T-cell (primary cell): ENCODE measurements at places on chromosomes 16 and 17.

DNA sequence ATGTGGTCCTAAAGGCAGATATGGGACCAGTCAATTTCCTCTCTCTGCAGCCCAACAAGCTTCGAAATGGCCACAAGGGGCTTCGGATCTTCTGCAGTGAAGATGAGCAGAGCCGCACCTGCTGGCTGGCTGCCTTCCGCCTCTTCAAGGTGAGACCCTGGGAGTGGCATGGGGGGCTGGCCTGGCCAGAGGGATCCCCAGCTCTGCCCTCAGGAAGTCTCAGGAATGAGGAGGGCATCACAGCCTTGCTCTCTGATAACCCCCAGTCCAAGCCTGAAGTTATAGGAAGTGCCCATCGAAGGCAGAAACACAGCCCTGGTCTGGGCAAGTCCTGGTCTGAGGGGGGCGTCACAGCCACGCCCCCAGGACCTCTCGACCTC is 7.1 kb downstream of the GRB7 start:
- DNase-seq, result no peak

DNA sequence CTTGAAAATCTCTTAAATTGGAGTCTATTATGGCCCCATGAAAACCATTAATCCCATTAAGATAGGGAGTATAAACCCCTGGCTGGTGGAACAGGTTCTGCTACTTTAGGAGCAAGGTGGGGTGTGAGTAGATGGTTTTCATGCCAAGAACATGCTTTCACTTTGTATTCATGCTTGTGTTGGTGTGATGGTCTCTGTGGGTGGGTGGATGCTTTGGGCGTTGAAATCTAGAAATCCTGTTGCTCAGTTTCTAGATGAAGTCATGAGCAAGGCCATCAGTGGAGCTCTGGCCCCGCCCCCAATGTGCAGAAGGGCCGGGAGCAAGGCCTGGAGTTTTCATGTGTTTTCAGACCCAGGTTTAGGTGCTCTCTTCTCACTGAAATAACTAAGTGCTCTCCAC is 20.1 kb downstream of the PLD6 start:
- DNase-seq, result no peak

- no peak for DNase-seq
Measured at GRCh38 chr16:3311496-3311895, 6.2 kb downstream of the ZNF75A start.

DNA sequence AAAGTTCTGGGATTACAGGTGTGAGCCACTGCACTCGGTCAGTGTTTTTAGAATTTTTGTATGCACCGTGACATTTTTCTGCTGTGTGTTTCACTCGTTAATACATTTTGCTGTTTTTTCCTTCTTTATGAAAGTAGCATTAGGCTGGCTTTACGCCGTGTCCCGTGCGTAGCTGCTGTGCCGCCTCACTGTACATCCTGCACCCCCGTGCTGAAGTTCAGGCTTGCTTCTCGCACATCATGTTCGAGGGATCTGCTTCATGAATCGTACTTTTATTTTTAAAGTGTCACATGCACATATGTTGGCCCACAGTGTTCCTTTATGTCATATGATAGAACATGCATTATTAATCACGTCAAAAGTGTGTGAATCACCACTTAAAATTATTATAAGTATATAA is 84.4 kb upstream of the ZNF750 start:
- DNase-seq, result no peak

DNA sequence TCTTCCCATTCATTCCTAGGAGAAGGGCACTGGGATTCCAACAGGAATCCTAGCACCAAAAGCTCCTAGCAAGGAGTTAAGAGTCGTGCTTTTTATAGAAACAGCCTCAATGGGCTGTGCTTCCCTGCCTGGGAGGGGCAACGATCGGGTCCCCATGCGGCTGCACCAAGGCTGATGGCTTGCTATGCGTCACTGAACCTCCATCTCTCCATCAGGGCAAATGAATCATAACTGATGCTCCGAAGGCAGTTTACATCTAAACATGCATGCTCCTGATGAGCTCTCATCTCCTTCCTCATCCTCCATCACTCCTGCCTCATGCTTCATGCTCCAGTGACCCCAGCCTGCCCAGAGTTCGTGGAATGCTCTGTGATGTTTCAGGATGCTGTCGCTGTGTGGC is 270.5 kb downstream of the FOXL1 start:
- no peak for DNase-seq

DNA sequence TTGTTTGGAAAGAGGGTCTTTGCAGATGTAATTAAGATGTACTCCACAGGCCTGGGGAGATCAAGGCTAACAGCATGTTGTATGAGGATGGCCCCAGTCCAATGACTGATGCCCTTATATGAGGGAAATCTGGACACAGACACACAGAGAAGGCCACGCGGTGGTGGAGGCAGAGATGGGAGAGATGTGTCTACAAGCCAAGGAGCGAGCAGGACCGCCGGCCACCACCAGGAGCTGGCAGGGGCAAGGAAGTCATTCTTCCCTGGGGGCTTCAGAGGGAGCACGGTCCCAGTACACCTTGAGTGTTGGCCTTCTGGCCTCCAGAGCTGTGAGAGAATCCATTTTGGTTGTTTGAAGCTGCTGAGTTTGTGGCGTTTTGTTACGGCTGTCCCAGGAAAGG is 14.7 kb downstream of the SOCS3 start:
- no peak for DNase-seq

- no peak for DNase-seq
Measured at GRCh38 chr17:41516830-41517283, 1.8 kb downstream of the KRT15 start.

DNA sequence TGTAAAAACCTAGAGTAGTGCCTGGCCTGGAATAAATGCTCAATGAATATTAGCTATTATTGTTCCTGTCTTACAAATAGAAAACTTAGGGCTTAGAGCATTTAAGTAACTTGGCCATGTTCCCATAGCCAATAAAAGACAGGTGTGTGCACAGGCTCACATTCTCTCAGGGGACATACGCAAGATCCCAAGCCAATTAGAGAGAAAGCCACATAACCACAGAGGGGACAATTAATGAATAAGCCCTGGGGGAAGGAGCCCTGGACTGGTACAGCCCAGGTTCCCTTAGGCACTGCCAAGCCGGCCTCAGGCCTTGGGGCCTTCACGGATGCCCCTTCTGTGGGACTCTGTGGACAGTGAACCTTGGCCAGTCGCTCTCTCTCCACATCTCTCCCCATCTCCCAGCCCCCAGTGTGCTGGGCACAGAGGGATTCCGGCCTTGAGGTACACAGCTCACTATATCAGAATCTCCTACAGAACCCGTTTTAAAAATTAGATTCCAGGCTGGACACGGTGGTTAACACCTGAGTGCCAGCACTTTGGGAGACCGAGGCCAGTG is 27.3 kb upstream of the ABCC12 start:
- DNase-seq, result no peak

DNA sequence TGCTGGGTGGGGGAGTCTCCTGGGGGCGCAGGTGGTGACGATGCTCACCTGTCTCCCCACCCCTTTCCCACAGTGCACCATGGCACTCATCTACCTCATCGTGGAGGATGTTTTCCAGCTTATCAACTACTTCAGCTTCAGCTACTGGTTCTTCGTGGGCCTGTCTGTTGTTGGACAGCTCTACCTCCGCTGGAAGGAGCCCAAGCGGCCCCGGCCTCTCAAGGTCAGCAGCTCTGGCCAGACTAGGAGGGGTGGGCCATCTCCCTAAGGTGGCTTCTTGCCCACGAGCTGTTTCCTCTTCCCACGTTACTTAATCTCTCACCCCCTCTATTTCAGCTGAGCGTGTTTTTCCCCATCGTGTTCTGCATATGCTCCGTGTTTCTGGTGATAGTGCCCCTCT is 14.5 kb downstream of the SLC7A6OS start:
- DNase-seq, result no peak

- no peak for DNase-seq
Measured at GRCh38 chr17:35023538-35023937, 40.0 kb downstream of the RFFL start.

DNA sequence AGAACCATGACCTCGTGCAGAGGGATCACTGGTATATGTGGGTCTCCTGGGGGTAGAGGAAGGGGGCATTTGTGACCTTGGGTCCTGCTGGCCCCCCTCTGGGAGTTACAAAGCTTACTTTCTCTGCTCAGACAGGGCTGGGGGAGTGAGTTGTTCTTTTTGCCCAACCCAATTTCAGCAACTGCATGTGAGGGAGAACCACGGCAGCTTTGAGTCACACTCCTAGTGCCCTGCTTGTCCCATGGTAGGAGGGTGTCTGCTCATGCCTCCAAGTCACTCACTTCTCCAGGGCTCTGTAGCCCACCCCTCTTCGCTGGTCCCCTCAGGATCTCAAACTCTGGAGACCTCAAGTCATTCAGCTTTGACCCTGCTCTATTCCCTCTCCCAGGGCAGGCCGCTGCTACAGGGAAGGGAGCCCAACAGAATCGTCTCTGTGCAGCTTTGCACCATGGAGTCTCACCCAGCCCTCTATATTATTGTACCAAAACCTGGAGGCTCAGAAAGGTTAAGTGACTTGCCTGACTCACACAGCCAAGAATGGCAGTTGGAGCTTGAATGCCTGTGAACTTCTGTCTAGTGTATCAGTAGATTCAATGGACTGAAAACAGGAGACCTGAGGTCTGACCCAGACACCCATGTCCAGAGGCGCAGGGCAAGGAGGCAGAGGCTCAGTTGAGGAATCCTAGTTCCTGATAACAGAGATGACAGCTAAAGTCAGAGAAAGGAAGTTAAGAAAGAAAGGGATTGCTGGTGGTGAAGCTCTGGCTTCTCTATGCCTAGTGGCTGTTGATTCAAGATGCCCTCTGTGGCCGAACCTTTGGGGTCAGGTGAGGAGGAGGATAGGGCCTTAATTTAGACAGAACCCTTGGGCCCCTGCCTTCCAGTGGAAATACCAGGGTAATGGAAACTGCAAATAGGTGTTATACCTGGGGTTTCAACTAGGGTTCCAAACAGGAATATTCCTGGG is 14.6 kb upstream of the ETV4 start:
- DNase-seq, result no peak

DNA sequence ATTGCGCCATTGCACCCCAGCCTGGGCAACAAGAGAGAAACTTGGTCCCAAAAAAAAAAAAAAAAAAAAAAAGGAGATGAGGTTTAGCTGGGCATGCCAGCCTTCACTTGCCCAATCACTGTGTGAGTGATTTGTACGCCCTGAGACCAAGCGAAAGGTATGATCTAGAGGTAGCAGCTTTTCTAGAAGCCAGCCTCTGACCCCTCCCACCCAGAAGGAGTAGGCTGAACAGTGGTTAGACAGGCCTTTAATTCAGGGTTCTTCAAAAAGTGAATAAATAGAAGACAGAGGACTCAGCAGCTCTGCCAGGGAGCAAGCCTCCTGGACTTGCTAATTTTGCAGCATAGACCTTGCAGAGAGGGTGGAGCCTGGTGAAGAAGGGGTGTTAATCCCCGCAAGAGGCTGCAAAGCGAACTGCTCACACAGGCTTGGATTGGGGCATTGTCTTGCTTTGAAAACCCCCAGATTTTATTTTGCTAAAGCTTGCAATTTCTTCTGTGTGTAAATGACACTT is 7.1 kb upstream of the CYTH1 start:
- DNase-seq, result no peak

DNA sequence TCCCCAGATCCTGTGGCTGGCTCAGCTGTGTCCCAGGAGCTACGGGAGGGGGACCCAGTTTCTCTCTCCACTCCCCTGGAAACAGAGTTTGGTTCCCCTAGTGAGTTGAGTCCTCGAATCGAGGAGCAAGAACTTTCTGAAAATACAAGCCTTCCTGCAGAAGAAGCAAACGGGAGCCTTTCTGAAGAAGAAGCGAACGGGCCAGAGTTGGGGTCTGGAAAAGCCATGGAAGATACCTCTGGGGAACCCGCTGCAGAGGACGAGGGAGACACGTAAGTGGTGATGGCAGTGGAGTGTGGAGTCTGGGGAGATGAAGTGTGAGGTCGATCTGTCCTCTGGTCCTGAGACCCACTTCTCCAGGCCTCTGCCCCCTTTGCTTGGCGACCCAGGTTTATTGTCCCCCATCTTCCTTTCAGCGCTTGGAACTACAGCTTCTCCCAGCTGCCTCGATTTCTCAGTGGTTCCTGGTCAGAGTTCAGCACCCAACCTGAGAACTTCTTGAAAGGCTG is 585 bp downstream of the WRAP53 start:
- no peak for DNase-seq

- no peak for DNase-seq
Measured at GRCh38 chr17:79658811-79659207, 48.0 kb upstream of the RBFOX3 start.

- DNase-seq, result no peak
Measured at GRCh38 chr17:79452706-79453105, 158.1 kb downstream of the RBFOX3 start.

GRCh38 chr17:29089601-29090044 is 46.7 kb downstream of the PIPOX start:
- no peak for DNase-seq

- DNase-seq, result no peak
Measured at GRCh38 chr17:4833941-4834680, 971 bp downstream of the MINK1 start.

DNA sequence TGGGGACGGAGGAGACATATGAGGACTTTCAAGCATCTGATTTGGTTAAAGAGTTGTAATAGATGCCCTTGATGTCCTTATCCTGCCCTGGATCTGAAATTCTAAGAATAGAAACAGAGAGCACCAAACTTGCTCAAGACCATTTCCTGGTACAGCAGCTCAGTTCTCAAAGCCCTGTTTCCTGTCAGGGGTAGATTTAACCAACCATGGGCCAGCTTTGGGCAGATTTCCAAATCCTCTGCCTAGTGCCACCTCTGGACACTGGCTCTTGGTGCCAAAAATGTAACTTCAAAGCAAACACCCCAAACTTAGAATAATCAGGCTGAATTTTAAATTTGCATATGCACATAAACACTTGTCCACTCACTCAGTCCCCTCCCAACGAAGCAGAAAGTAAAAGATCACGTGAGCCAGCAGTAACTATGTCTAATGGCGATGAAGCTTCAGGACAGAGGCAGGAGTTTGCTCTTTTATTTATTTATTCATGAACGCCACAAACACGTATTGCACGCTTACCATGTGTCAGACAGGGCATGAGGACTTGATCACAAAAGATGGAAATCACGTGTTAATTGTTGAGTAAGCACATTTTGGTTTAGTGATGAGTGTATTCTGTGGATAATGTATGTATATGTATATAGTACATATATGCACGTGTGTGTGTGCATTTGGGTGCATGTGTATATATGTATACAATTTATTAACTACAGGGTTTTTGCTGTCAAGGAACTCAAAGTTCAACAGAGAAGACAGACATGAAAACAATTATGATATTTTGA is 23.1 kb upstream of the SDK2 start:
- DNase-seq, result no peak

DNA sequence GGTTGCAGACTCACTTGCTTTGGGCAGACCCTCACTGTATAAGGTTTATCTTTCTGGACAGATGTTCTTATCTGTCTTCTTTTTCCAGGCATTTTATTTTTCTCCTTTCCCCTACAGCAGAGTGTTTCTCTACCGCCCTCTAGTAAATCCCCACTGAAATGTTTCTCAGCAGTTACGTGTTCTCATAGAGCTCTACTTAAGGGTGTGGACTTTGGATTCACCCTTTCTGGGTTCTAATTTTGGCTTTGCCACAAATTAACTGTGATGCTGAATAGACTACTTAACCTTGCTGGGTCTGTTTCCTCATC is 2.0 kb downstream of the ADAT1 start:
- DNase-seq, result no peak
